Central memory CD8-positive, alpha-beta T cell (primary cell): ENCODE measurements at places on chromosomes 3 and 15.

DNA sequence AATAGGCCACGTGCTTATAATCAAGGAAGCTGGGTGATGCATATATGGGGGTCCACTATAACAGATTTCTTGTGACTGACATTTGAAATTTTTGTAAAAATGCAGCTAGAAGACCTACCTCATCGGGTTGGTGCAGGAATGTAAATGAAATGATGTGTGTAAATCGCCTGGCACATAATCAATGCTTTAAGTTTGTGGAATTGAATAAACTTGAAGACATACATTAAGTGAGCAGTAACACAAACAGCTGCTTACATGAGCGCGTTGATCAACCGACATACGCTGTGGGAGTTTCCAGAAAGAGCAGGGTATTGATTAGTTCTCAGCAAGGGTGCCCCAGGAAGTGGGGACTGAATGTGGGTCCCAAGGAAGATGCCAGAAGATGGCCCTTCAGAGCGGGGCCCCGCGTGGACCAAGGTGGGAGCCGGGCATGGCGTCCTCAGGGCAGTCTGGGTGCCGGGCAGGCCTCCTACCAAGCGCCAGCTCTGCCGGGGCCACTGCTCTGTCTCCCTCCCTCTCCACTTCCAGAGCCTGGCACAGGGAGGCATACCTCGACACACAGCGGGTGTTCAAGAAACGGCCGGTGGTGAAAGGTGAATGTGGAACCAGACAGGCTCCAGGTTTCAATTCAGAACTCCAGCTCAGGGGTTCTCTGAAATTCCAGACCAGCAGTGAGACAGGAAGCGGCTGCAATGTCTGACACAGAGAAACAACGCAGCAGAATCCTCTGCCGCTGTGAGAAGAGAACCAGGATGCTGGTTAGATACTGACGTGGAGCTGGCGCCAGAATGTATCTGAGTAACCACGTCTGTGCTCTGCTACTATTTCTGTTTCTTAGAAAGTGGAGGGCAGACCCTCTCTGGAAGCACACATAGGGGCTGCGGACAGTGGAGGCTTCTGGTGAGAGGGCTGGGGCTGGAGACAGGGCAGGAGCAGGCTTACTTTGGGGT is 12.6 kb downstream of the BFSP2 start:
- no peak overlapping the region for H3K27ac ChIP-seq
- H3K27me3 ChIP-seq: peaks cover 29% of the 10 kb centered on the region
- H3K4me1 ChIP-seq: peaks cover 10% of the 10 kb centered on the region
- peaks cover 2% of the 10 kb centered on the region for H3K36me3 ChIP-seq

- no peak for DNase-seq
- no peaks in the 10 kb centered on the region for H3K27me3 ChIP-seq
These were observed 51.7 kb upstream of the USP3 start for GRCh38 chr15:63452552-63453136.

DNA sequence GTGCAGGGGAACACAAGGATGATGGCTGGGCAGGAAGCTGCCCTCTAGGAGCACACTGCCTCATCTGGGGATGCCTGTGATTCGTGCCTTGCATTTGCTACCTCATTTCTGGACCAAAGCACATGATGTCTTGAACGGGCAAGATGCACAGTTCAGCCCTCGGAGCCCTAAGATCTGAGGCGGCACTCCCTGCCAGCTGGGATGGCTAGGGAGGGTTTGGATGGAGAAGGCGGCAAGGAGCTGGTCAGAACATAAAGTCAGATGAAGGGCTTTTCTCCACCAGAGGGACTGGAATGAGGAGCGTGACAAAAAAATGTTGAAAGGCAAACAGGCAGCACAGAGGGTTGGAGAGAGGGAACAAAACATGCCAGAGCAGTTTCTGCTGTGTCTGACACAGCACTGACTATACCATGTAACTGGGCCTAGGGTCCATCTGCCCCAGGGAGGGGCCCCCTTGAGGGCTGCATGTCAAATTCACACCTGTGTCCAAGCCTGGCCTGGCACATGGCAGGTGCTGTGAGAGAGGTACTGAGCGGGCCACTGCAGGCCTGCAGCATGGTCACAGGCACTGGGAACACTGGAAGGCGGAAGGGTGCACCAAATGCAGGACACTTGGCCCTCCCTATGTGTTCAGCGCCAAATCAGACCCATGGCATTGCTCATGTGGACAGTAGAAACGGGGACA is 21.7 kb downstream of the TMEM43 start:
- peak overlapping the region; percentile 99 for H3K27ac ChIP-seq
- H3K4me3 ChIP-seq: no peak overlapping the region
- H3K27me3 ChIP-seq: no peaks in the 10 kb centered on the region
- peaks cover 55% of the 10 kb centered on the region for H3K4me1 ChIP-seq

GRCh38 chr3:185936273-185936629 is 1.6 kb downstream of the TRA2B start:
- H3K4me1 ChIP-seq: peaks cover 60% of the 10 kb centered on the region
- peaks cover 39% of the 10 kb centered on the region for H3K36me3 ChIP-seq
- DNase-seq: no peak
- H3K27ac ChIP-seq: peak overlapping the region; percentile 99
- no peaks in the 10 kb centered on the region for H3K27me3 ChIP-seq

- DNase-seq: no peak
- no peak overlapping the region for H3K4me3 ChIP-seq
- H3K4me1 ChIP-seq: peaks cover 8% of the 10 kb centered on the region
- no peaks in the 10 kb centered on the region for H3K27me3 ChIP-seq
These were observed 6.6 kb downstream of the DTWD1 start for GRCh38 chr15:49627407-49627877.

GRCh38 chr15:51658664-51659063 is 22.6 kb upstream of the SCG3 start:
- H3K27ac ChIP-seq: no peak overlapping the region
- H3K4me3 ChIP-seq: no peak overlapping the region
- no peaks in the 10 kb centered on the region for H3K4me1 ChIP-seq
- H3K27me3 ChIP-seq: no peaks in the 10 kb centered on the region
- no peaks in the 10 kb centered on the region for H3K36me3 ChIP-seq

DNA sequence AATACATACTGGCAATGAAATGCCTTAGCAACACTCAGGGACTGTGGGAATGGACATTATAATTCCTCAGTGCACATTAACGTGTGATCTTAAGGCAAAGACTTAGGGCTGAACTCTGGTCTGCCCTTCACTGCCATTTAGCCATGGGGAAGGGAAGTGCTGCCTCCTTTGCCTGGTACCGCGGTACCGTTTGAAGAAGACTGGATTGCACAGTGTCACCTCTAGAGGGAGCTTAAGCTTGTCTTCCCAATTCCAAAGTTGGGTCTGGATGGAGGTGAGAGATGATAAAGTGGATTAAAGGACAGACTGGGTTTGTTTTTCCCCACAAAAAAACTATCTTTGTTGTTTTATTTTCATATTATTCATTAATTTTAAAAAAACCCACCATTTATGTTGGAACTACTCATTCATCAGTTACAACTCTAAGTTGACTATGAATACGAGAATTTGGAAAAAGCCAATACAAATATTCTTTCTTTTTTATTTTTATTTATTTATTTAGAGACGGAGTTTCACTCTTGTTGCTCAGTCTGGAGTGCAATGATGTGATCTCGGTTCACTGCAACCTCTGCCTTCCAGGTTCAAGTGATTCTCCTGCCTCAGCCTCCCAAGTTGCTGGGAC is 60.0 kb upstream of the SYN2 start:
- H3K36me3 ChIP-seq: no peaks in the 10 kb centered on the region
- H3K27me3 ChIP-seq: peaks cover 21% of the 10 kb centered on the region
- DNase-seq: no peak
- no peak overlapping the region for H3K4me3 ChIP-seq
- H3K4me1 ChIP-seq: no peaks in the 10 kb centered on the region

DNA sequence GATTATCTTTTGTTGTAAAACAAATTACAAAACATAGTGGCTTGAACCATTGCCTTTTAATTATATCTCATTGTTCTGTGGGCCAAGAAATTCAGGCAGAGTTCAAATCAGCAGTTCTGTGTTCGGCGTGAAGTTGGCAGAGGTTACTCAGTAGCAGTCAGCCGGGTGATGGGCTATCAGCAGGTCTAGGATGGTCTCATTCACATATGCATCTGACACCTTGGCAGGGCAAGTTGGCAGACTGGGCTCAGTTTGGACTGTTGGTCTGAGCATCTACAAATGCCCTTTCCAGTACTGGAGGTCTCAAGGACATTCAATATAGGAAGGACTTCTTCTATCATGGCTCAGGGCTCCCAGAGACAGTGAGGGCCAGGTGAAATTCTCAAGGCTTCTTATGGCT is 51.2 kb upstream of the ITGA11 start:
- peaks cover 84% of the 10 kb centered on the region for H3K27me3 ChIP-seq
- H3K36me3 ChIP-seq: no peaks in the 10 kb centered on the region
- DNase-seq: no peak
- H3K4me1 ChIP-seq: no peaks in the 10 kb centered on the region
- H3K4me3 ChIP-seq: no peak overlapping the region

DNA sequence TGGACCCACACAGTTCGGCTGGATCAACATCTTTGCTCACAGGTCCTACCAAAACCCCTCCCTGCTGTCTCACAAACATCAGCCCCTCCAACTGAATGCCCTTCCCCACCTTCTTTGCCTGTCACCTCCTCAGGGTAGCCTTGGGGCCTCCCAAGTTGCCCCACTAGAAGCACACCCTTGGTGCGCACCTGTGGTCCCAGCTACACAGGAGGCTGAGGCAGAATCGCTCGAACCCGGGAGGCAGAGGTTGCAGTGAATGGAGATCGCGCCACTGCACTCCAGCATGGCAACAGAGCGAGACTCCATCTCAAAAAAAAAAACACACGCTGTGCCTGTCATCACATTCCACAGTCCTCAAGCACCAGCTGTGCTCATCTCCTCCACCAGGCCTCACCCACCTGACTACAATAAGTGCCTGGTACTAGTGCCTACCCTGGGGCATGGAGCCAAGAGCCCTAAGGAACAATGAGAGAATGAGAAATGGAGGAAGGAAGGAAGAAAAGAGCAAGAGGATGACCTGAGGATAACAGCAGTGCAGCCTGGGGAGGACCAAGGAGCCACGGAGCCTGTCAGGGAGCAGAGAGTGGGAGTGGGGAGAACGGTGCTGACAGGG is 26.0 kb downstream of the RPN1 start:
- peaks cover 23% of the 10 kb centered on the region for H3K4me1 ChIP-seq
- H3K27ac ChIP-seq: no peak overlapping the region
- H3K27me3 ChIP-seq: no peaks in the 10 kb centered on the region
- DNase-seq: no peak

GRCh38 chr3:35408882-35409281 is 230.4 kb upstream of the ARPP21 start:
- H3K4me1 ChIP-seq: no peaks in the 10 kb centered on the region
- no peak overlapping the region for H3K4me3 ChIP-seq
- no peaks in the 10 kb centered on the region for H3K36me3 ChIP-seq
- H3K27ac ChIP-seq: no peak overlapping the region
- H3K27me3 ChIP-seq: no peaks in the 10 kb centered on the region

GRCh38 chr3:177287231-177287630 is 89.9 kb upstream of the TBL1XR1 start:
- no peaks in the 10 kb centered on the region for H3K27me3 ChIP-seq
- H3K4me1 ChIP-seq: peaks cover 6% of the 10 kb centered on the region
- no peak overlapping the region for H3K4me3 ChIP-seq
- no peak overlapping the region for H3K27ac ChIP-seq

DNA sequence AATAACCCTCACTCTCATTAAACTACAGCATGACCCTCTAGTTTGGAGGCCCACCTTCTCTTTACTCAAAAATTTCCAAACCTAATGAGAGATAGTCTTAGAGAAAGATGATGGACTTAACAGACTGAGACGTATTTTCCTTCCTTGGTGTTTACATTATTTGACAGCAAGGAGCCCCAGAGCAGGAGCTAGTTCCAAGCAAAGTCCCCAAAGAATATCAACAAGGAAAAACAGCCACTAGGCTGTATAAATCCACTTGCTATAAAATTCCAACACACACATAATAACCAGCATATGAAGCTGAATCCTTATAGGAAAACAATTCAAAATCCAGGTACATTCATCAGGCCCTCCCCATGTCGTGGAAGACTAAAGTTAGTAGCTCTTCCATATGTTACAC is 660.0 kb downstream of the FHIT start:
- no peaks in the 10 kb centered on the region for H3K36me3 ChIP-seq
- H3K27ac ChIP-seq: no peak overlapping the region
- H3K4me3 ChIP-seq: no peak overlapping the region
- peaks cover 38% of the 10 kb centered on the region for H3K27me3 ChIP-seq
- DNase-seq: no peak
- H3K4me1 ChIP-seq: no peaks in the 10 kb centered on the region

DNA sequence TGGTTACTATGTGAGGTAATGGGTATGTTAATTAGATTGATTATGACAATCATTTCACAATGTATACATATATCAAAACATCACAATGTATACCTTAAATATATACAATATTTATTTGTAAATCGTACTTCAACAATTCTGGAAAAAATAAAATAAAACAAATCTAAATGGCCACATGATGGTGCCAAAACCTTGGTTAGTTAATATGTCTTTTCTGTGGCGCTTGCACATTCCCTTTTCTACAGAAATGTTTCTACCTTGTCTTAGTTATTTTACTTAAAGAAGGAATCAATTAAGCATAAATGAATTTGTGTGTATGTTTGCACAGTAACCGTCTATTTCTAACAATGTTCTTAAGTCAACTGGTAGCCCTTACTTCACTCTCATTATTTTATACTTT is 53.4 kb downstream of the OXSM start:
- H3K4me1 ChIP-seq: no peaks in the 10 kb centered on the region
- no peak overlapping the region for H3K4me3 ChIP-seq
- H3K27me3 ChIP-seq: no peaks in the 10 kb centered on the region
- no peaks in the 10 kb centered on the region for H3K36me3 ChIP-seq
- no peak overlapping the region for H3K27ac ChIP-seq
- DNase-seq: no peak

DNA sequence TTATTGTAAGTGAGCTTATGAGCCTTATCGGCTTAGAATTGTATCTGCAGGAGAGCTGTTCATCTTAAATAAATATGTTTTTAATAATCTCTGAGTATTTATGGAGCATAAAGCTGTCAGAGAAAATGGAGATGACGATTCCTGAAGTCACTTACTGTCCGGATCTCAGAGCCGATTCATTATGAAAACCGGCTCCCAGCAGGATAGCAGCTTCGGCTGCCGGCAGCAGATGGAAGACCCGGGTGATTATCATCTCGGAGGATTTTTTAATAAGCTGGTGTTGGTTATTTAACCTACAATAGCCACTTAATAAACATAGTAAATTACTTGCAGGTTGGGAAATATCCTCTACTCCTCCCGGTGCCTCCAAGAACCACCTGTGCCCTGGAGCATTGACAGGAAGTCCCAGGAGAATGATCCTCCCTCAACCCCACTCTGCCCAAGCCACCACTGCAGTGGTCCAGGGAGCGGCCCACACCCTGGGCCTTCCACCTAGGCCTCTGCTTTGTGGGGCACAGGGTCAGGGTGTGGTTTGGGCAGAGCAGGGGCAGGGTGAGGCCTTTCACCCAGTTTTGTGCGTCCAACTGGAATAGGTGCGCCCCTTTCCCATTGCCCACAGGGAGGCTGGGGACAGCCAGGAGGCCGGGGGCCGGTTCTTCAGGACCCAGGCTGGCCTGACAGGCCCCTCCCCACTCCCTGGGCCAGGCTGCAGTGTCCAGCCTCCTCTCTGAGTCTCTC is 42.2 kb upstream of the PRR23E start:
- H3K4me3 ChIP-seq: no peak overlapping the region
- H3K27me3 ChIP-seq: peaks cover 21% of the 10 kb centered on the region

- H3K4me1 ChIP-seq: no peaks in the 10 kb centered on the region
- DNase-seq: no peak
These were observed 242.8 kb upstream of the UBE2E2 start for GRCh38 chr3:22960105-22960984.

GRCh38 chr15:64961013-64961412 is 28.7 kb downstream of the SPG21 start:
- no peak overlapping the region for H3K27ac ChIP-seq
- peaks cover 60% of the 10 kb centered on the region for H3K36me3 ChIP-seq
- H3K27me3 ChIP-seq: no peaks in the 10 kb centered on the region
- no peak overlapping the region for H3K4me3 ChIP-seq

GRCh38 chr3:43854916-43855315 is 164.2 kb downstream of the ABHD5 start:
- no peaks in the 10 kb centered on the region for H3K4me1 ChIP-seq
- DNase-seq: no peak
- no peaks in the 10 kb centered on the region for H3K36me3 ChIP-seq
- no peak overlapping the region for H3K4me3 ChIP-seq
